ENCODE measurements at places on chromosomes 13 and 19. TPM values are rescaled to one million over a fixed set of nuclear protein-coding genes. Genes with fewer than 3 reads are reported as not detected.
A peak's percentile ranks its signal among the peaks of the same experiment; 100 is the strongest.

DNA sequence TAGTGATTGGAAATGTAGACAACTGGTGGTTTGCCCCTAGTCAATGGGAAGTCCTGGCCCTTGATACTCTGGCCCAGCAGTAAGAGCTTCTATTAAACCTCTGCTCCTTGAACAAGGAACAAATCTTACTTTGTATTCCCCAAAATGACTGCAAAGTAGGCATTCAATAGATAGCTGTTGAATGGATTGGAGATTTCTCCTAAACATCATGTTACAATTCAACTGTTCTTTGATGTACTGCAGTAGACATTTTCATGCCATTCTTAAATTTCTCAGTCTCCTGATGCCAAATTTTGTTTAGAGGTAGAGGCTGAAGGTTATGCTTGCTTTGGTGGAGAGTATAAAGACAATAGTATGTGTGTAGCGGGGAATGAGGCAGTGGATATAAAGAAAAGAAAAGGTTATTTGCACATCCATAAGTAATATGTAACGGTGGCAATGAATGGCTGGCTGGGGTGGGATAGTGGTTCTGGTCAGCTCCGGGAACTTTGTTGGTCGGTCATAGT is 12.8 kb downstream of the MIR17HG start:
- H3K4me3 ChIP-seq, result no peak overlapping the region
- no peaks in the 10 kb centered on the region for H3K36me3 ChIP-seq
- DNase-seq, result no peak
- H3K4me1 ChIP-seq, result no peaks in the 10 kb centered on the region
- no peaks in the 10 kb centered on the region for H3K27me3 ChIP-seq
- H3K27ac ChIP-seq, result no peak overlapping the region

- H3K36me3 ChIP-seq, result peaks cover 54% of the 10 kb centered on the region
- H3K27ac ChIP-seq, result peak overlapping the region; percentile 73
- H3K4me3 ChIP-seq, result peak overlapping the region; percentile 48
- peaks cover 19% of the 10 kb centered on the region for H3K4me1 ChIP-seq
- H3K27me3 ChIP-seq, result peaks cover 10% of the 10 kb centered on the region
These were observed 126.6 kb upstream of the MCF2L start for GRCh38 chr13:112842343-112842856.

DNA sequence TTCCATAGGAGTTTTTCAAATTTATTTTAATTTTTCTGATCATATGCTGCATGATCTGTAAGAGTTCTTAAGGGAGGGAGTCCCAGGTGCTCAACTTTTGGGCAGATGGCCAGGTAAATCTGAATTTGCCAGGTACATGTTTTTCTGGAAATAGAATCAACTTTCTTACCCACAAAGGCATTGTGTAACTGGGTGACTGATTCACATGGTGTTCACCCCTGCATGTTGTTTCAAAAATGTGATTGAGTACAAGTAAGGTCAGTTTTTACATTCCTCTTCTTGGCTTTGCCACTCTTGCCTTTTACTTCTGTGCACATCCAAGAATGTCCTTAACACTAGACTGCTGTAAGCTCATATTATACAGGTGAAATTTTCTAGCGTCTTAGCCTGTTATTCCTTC is 30.4 kb downstream of the RB1 start:
- peaks cover 18% of the 10 kb centered on the region for H3K36me3 ChIP-seq
- no peak overlapping the region for H3K27ac ChIP-seq
- H3K27me3 ChIP-seq, result no peaks in the 10 kb centered on the region
- H3K4me1 ChIP-seq, result no peaks in the 10 kb centered on the region
- DNase-seq, result no peak

GRCh38 chr13:39226359-39226758 is 188.1 kb downstream of the NHLRC3 start:
- DNase-seq, result no peak
- H3K27me3 ChIP-seq, result no peaks in the 10 kb centered on the region
- H3K36me3 ChIP-seq, result no peaks in the 10 kb centered on the region
- no peak overlapping the region for H3K4me3 ChIP-seq
- H3K27ac ChIP-seq, result no peak overlapping the region

APOE gene
- total RNA-seq, result 258 TPM

DNA sequence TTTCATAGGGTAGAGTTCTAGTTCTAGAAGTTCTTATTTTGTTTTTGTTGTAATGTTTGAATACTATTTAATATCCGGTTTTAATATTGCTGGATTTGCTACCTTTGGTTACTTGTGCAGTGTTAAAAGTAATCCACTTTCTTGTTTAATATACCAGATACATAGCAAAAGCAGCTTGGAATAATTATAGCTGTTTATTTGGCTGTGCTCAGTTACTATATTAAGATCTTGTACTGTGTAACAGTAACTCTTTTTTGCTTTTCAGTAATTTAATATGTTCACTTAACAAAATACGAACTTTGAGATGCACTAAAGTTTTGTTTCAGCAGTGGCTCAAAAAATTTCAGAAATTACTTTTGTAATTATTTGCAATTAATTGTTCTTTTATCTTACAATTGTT is 50.9 kb downstream of the AKAP11 start:
- peaks cover 13% of the 10 kb centered on the region for H3K4me1 ChIP-seq
- no peaks in the 10 kb centered on the region for H3K27me3 ChIP-seq
- no peaks in the 10 kb centered on the region for H3K36me3 ChIP-seq
- no peak for DNase-seq
- H3K4me3 ChIP-seq, result no peak overlapping the region

DNA sequence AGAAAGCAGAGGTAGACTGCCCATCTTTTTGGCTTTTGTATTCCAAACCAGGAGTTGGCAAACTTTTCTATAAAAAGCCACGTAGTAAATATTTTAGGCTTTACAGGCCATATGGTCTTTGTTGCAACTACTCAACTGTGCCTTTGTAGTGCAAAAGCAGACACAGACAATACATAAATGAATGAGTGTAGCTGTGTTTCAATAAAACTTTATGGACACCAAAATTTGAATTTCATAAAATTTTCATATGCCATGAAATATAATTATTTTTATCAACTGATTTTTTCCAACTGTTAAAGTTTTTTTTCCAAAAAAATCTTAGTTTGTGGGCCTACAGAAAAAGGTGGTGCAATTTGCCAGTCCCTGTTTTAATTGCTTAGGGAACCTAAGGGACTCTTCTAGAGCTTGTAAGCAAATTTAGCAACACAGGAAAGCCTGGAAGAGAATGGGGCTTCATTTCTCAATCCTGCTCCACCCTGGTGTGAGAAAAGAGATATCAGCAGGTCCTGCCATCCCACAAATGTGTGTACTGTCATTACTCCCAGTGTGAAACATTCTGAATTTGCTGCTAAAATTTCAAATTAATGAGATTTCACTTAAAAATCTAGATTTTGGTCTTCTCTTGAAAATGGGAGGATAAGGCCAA is 194.2 kb downstream of the RGCC start:
- H3K4me3 ChIP-seq, result no peak overlapping the region
- H3K27me3 ChIP-seq, result no peaks in the 10 kb centered on the region
- no peak overlapping the region for H3K27ac ChIP-seq

DNA sequence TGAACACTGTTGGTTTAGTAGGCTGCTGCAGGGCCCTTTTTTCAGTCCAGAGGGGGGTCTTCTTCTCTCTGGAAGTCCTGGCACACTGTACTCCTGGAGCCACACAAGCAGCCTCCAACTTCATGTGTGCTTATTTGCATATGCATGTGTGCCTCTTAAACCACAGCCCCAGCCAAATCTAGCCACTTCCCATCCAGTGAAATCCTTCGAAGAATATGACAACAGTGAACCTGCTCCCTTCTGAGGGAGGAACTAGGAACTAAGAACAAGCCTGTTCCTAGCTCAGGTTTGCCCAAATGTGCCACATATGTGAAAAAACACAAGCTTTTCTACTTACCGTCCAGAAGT is 348.5 kb downstream of the FOXO1 start:
- H3K4me1 ChIP-seq, result peaks cover 46% of the 10 kb centered on the region
- H3K4me3 ChIP-seq, result no peak overlapping the region
- peaks cover 6% of the 10 kb centered on the region for H3K27me3 ChIP-seq
- H3K36me3 ChIP-seq, result no peaks in the 10 kb centered on the region
- DNase-seq, result no peak

ZNF728 gene
- total RNA-seq, result not detected

GRCh38 chr19:4499318-4499717 is 19.0 kb downstream of the PLIN4 start:
- no peak overlapping the region for H3K27ac ChIP-seq
- peaks cover 11% of the 10 kb centered on the region for H3K36me3 ChIP-seq
- H3K4me3 ChIP-seq, result no peak overlapping the region
- no peak for DNase-seq
